ENCODE measurements at places on chromosomes 16 and 17. TPM values are rescaled to one million over a fixed set of nuclear protein-coding genes. Genes with fewer than 3 reads are reported as not detected.

Gene TP53TG3C
- not detected for total RNA-seq

Gene DLX4
- total RNA-seq, result 0.81 TPM

Gene APOBR
- 0.72 TPM for total RNA-seq

DNA sequence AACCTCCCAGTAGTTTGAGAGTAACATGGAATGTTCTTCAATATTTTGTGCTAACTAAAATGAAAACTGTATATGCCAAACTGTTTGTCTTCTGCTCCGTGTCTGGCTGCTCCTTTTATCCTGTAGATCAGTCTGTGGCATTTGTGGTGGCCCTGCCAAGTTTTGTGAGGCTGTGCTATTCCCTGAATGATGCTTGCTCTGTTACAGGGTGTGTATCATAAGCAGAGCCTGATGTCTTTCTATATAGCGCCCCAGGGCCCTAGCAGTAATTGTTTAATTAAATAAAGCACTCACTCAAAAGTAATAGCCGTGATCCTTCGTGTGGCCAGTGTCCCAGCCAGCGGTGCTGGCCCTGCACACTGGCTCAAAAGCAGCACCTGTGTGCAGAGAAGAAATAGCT is 27.8 kb upstream of the NAT9 start:
- no peak for DNase-seq

Gene TBC1D3K
- total RNA-seq, result not detected

DNA sequence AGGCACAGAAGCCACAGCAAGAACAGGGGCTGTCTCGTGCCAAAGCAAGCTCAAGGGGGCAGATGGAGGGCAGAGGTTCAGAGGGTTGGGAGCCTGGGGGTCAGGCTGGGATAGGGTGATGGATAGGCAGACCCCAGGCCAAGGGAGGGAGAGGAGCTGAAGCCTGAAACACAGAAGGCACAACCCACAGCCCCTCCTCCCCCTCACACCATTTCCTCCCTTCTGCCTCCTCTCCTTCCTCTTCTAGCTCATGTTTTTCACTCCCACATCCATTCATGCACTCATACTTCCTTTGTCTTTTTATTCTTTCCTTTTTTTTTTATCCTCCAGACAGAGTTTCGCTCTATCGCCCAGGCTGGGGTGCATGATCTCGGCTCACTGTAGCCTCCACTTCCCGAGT is 61.1 kb downstream of the SOCS1 start:
- no peak for DNase-seq

DNA sequence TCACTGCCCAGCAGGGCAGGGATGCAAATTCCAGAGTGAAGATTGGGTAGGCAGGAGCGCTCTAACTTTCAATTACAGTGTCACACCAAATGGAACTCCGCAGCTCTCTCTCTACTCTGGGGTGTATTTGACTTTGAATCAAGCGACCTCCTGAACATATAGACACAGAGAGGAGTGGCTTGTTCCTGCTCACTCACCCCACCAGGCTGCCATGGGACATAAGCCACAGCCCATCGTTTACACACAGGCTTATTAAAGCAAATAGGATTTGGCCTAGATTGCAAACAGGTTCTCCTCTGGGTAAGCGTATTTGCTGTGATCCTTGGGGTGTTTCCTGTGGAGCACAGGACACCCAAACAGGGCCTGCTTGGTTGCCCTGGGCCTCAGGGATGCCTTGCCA is 281.6 kb upstream of the CCL2 start:
- no peak for DNase-seq
